ENCODE measurements at places on chromosomes 7 and 10. TPM values are rescaled to one million over a fixed set of nuclear protein-coding genes. Genes with fewer than 3 reads are reported as not detected.

DNA sequence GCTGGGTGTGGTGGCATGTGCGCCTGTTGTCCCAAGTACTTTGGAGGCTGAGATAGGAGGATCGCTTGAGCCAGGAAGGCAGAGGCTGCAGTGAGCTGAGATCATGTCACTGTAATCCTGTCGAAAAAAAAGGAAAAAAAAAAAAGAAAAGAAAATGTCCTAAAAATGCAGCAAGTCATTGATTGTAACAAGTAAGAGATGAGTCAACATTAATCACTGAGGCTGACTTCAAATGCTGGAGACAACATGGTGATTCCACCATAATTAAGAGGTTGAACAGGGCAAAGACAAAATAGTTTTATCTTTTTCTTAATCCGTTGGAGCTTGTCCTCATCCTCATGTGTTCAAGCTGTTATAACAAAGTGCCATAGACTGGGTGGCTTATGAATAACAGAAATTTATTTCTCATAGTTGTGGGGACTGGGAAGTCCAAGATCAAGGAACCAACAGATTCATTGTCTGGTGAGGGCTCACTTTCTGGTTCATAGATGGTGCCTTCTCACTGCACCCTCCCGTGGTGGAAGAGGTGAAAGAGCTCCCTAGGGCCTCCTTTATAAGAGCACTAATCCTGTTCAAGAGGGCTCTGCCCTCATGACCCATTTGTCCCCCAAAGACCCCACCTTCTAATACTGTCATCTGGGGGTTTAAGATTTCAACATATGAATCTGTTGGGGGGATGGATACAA, 60.3 kb downstream of the TBXAS1 start:
- no peak for DNase-seq

GRCh38 chr7:17239046-17239445, 59.4 kb upstream of the AHR start:
- DNase-seq = no peak

- DNase-seq = no peak
Observed at GRCh38 chr10:117241541-117242462, 888 bp downstream of the SLC18A2 start.

- DNase-seq = no peak
Observed at GRCh38 chr10:103062854-103063590, 130.1 kb downstream of the NT5C2 start.

DGKI gene
- polyA plus RNA-seq = 1.9 TPM

CCDC6 gene
- 43.8 TPM for polyA plus RNA-seq

EN2 gene
- 0.15 TPM for polyA plus RNA-seq

All from right renal cortex interstitium (tissue), 3 donors.